Daoy (cell line): ENCODE measurements at places on chromosomes 4 and X. TPM values are rescaled to one million over a fixed set of nuclear protein-coding genes. Genes with fewer than 3 reads are reported as not detected.

Gene MAGEB10
- 1.5 and 1.8 TPM in 2 replicates for total RNA-seq

Gene ATP10D
- 8.9 and 9.2 TPM in 2 replicates for total RNA-seq

Gene GPRASP1
- 0.69 and 1.5 TPM in 2 replicates for total RNA-seq

Gene NEIL3
- total RNA-seq, result 11.3 and 14.5 TPM in 2 replicates

Gene F11
- not detected in 2 replicates for total RNA-seq

Gene SLC6A14
- total RNA-seq, result not detected in 2 replicates

Gene ADAM29
- not detected in 2 replicates for total RNA-seq

Gene TMPRSS11E
- total RNA-seq, result not detected in 2 replicates

Gene ZCCHC18
- total RNA-seq, result 0.39 and 1.1 TPM in 2 replicates

Gene CCSER1
- 0.80 and 1.0 TPM in 2 replicates for total RNA-seq

Gene WDFY3
- 5.1 and 6.3 TPM in 2 replicates for total RNA-seq

- DNase-seq, result peak; percentile 19
Observed at GRCh38 chrX:8988446-8988845, 45.5 kb downstream of the FAM9B start.

GRCh38 chr4:20487852-20488251 lies 212.4 kb upstream of the PACRGL start:
- no peak for DNase-seq

- no peak for DNase-seq
Observed at GRCh38 chr4:154417373-154417673, 74.3 kb downstream of the DCHS2 start.

DNA sequence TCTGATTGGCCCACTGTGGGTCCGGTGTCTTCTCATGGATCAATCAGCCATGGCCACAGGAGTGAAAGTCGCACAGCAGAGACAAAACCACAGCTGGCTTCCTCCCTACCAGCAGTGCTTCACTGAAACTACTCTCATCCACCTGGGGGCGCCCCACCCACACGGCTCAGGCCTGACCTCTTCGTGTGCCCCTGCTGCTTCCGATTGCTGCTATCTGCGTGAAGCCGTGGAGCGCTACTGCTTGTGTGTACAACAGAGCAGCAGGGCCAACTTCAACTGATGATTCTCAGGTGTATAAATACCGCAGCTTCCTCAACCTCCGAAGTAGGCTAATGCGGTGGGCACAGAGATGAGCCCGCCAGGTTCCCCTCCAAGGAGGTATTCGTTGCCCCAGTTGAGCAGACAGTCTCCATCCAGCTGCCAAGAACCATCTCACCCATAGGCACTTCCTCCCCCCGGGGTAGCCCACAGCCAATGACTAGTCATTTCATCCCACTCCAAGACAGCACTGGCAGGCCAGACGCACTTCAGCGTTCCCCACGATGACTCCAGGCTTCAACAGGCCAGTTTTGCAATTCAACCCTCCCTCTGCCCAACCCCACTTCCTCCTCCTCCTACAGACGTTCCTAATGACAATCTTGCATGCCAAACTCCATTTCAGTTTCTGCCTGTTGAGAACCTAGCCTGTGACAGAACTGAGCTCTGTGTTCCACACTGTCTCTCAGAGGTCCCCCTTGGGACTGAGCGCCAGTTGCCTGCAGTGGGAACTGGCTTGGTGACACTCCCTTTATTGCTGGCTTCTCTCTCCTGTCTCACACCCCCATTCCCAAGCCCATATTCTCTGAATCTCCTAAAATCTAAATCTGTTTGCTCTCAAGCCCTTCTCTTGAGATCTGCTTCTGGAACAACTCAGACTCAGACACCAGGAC lies 41.3 kb upstream of the ATP6AP2 start:
- DNase-seq, result peak; percentile 37

DNA sequence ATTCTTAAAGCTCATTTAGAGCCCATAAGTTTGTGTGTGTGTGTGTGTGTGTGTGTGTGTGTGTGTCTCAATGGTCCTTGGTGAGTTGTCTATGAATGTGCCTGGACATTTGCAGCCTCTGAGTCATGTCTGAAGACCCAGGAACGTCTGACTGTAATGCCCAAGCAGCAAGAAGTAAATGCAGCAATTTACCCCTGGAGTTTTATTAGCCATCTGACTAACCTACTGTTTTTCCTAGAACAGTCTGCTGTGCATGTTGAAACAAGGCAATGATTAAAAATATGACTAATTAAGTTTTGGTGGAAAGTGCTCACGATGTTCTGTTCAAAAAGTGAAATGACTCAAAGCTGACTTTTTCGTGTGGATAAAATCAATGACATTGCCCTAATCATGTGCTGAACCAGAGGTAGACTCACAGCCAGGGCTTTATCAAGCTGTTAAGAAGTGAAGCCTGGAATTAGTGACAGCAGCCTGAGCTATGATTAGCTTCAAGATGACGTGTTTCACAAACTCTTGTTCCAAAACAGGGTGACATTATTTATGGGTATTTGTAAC lies 201.6 kb downstream of the CPE start:
- DNase-seq, result peak; percentile 81

DNA sequence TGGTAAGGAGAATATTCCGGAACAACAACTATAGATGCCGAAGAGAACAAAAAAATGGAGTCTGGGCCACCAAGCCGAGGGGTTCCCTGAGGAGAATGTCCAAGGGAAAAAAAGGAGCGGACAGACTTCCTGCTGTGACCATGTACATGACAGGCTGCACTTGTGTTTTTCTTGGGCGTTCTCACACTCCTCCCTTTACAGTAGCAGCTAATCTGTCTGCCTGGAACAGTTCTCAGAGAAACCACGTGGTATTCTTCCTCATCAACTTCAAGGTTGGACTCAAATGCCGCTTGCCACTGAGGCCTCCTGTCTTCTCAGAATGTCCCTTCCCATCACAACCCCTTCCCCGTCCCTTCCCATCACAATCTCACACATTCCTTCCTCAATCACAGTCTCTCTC lies 30.8 kb upstream of the MTNR1A start:
- DNase-seq, result no peak

DNA sequence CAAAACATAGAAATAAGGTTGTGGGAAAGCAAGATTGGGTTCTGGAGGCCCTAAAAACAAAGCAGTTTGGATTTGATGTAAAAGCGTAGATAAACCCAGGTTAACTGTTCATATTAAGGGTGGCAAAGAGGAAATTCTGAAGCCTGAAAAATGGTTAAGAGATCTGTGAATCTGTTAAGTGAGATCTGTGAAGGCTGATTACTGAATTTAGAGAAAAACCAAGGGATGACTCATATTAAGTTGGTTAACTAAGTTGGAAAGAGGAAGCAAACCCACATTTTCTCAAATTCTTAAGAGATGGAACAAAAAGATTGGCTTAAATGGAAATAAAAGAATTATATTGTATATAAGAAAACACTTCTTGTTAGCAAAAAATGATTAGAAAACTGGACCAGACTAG lies 22.8 kb downstream of the GPAT3 start:
- no peak for DNase-seq

DNA sequence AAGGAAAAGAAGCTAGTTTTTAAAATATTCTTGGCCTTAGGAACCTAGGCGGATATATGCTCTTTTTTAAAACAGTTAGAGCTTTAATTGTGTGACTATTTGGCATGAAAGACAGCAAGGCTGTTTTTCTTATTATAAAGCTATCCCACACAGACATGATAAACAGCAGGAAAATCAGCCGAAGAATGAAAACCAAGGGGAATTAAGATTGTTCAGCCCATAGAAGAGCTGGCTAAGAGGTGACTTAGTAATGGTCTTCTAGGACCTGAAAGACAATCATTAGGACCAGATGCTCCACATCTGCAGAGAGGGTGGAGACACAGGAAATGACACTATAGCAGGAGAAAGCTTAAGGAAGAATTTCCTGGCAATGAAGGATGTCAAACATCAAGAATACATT lies 171.4 kb upstream of the NRK start:
- no peak for DNase-seq

DNA sequence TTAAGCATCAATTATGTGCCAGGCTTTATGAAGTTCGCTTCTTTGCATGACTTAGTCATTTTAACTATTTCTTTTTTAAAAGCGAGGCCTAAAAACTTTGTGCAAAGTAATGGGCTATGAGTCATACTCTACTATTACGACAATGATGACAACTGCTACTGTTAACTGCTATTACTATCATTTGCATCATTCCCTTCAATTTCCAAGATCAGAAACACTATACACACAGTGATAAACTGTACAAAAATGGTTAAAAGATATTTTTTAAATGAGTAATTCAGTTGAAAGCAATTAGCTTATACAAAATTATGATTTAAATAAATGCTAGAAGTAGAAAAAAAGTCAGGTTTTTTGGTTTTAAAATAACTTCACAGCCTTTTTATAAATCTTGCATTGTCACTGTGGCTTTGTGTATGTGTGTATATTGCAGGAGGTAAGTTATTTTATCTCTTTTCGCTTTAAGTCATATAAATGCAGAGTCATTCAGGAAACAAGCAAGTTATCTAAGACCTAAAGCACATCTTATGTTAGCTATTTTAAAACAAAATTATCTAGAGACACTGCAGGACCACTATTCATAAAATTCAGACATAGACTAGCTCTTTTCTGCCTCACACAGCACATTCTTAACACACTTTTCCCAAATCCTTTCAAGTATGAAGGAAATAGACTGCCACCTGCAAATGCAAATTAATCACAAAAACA lies 18.5 kb upstream of the CXCL3 start:
- peak; percentile 2 for DNase-seq

GRCh38 chrX:136057567-136057966 lies 72.3 kb downstream of the SLC9A6 start:
- no peak for DNase-seq

GRCh38 chr4:80926446-80926845 lies 104.1 kb upstream of the BMP3 start:
- DNase-seq, result no peak

- DNase-seq, result no peak
Observed at GRCh38 chr4:22790631-22791030, 97.9 kb downstream of the GBA3 start.

DNA sequence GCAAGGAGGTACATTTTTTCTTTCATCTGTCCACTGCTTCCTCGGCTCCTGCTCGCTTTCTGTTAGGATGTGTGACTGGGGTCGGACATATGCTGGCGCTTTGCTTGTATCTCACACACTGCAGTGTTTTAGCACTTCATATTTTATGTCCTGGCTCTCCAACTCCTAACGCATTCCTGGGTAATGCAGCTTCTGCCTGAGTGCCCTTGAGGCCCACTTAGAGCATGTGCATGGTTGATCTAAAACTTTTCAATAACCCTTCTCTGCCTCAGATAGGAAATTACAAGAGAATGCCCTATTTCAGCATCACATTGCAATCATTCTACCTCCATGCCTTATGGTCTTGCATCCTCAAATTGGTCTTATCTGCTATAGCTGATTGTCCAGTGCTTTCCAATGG lies 65.3 kb downstream of the NEIL3 start:
- DNase-seq, result no peak

DNA sequence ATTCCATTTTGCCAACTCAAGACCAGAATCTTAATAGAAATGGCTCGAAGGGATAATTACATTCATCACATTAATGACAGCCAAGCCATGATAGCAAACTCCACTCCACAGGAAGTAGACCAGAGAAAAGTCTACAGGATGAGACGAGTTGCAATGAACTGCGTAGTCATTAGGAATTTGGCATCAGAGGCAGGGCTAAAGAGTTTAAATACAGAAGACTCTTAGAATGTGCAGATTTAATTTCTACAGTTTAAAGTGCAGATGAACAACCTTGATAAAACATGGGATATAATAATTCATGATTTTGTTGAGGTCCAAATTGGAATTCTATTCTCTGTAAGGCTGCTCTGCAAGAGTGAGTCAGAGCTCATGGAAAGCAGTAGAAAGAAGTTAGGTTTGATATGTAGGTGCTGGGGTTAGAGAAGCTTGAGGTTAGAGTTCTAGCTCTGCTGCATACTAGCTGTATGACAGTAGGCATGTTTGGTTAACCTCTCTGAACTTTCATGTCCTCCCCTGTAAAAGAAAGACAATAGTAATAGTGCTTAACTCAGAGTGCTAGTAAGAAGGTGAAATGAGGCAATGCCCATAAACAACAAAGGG lies 32.2 kb downstream of the LNX1 start:
- DNase-seq, result no peak

DNA sequence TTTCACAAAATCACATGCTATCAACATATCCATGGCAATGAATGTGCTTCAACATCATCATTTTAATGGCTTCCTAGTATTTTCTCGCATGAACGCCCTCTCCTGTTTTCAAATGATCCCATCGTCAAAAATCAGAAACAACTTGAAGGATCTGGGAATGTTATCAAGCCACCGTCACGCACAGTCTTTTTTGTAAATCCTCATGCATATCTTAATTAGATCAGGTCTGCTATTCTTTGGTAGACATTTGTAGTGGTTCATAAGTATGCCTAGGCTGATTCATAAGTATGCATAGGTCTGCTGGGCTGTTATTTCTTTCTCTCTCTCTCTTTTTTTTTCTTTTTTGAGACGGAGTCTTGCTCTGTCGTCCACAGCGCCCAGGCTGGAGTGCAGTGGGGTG lies 101.6 kb downstream of the CLNK start:
- DNase-seq, result no peak

- DNase-seq, result no peak
Observed at GRCh38 chr4:16731776-16732380, 166.6 kb downstream of the LDB2 start.

GRCh38 chr4:108637856-108638255 lies 12.5 kb upstream of the OSTC start:
- no peak for DNase-seq

GRCh38 chrX:65862638-65863037 lies 177.2 kb downstream of the VSIG4 start:
- DNase-seq, result no peak

GRCh38 chrX:11426712-11427452 lies 133.7 kb downstream of the AMELX start:
- no peak for DNase-seq

DNA sequence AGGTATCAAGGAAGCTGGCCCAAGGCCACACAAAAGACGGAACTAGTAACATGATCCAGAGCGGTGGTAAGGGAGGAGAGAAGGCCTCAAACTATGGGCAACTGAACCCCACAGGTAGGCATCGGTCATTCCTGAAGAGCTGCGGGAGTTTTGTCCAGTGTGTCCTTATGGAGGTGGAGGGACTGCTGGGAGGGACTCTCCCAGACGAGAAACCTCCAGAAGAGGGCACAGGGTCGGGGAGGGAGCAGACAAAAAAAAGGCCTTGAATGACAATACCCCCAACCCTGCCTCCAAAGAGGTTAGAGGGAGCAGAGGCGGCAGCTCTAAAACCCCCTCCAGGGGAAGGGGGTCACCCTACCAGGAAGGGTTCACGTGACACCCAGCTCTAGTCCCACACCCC lies 6.5 kb downstream of the PQBP1 start:
- DNase-seq, result no peak

- DNase-seq, result no peak
Observed at GRCh38 chr4:124253080-124253479, 459.5 kb downstream of the ANKRD50 start.

GRCh38 chr4:106717091-106717490 lies 319.0 kb downstream of the DKK2 start:
- no peak for DNase-seq

DNA sequence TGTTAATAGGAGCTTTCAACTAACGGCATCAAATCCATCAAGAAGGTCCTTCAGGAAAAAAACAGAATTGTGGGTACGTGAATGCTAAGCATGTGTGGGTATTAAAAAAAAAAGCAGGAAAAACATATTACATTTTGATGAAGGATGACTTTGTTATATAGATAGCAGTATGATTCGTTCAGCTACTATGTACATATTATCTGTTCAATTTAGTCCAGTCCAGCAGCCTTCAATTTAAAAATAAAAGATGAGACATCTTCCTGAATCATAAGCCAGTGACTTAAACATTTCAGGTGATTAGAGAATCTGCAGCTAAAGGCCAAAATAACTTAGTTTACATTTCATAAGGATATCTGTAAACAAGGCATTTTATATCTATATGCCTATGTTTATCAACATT lies 63.4 kb downstream of the LCORL start:
- DNase-seq, result no peak

GRCh38 chr4:68718447-68719074 lies 48.1 kb upstream of the UGT2B15 start:
- DNase-seq, result no peak
